Stimulated activated memory B cell treated with anti-CD40 and anti-IgM and Interleukin-4, amounts not matched to agents 10 μg/mL and 1 μg/mL and 100 μg/mL, for 72 hours (primary cell): ENCODE measurements at places on chromosomes 5 and 9.

DNA sequence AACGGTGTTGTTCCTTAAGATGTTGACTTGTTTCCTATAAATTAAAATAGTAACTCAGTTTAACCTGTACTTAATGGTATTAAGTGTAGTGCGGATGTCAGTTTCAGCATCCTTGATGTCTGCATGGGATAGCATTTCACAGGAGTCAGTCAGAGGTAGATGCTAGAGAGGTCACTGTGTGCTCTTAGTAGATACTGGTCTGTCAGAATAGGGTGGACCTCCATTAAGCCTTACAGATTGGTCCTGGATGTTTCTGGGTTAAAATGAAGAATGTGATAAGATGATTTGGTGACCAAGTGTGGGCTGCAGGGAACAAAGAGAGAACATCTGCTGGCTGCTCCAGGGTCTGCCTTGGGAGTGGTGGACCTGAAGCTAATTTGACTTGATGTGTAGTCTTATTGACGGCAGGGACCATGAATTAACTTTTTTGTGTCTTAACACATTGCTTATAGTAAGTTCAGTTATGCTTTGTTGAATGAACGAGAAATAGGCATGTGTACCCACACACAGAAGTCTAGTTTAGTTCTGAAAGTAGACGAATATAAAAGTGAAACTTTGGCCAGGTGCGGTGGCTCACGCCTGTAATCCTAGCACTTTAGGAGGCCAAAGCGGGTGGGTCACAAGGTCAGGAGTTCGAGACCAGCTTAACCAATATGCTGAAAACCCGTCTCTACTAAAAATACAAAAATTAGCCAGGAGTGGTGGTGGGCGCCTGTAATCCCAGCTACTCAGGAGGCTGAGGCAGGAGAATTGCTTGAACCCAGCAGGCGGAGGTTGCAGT, 12.5 kb downstream of the RAB24 start:
- ATAC-seq, result peak; percentile 77

- peak; percentile 20 for ATAC-seq
Observed at GRCh38 chr9:77648234-77649108, at the start of gene GNA14. Gene GNA14, minus strand, starts transcription at chr9:77648322. Its CDS starts 529 bp downstream, at chr9:77647793.

GRCh38 chr9:104915049-104915448, 12.9 kb downstream of the ABCA1 start:
- ATAC-seq, result no peak

GRCh38 chr5:95283761-95284571, 928 bp downstream of the MCTP1 start:
- peak; percentile 69 for ATAC-seq

DNA sequence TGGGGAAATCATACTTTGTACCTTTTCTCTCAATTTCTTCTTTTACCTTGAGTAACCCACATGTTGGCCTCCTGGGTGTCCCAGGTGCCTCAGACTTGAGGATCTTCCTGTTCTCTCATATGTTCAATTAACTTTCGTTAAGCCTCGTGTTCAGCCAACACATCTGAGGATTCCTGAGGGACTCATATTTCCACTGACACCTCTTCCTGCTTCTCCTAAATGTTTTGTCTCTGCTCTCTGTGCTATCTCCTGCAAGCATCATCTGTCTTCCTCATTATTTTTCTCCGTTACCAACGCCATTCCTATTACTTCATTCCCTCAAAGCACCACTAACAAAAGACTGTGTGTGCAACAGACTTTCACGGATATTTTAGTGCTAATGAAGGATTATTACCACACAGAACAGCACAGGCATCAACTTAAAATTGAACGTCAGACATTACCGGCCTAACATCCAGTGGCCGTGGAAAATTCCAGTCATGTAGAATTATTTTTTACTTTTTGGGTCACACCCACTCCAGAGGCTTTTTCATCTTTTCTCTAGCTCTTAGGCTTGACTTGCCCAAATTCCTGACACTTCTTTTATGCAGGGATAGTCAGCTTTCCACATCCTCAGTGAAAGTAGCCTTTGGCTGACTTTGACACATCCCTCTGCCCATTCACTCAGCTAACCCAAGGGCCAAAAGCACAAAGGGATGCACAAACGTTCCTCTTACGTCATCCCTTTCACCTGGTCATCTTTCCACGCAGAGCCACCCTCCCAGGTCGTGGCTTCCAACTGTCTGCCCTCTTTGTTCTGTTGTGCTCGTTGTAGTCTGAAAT, 46.0 kb upstream of the OSMR start:
- no peak for ATAC-seq

GRCh38 chr9:126292736-126293521, 33.7 kb upstream of the MVB12B start:
- ATAC-seq, result no peak

GRCh38 chr5:16733331-16734006, 116.7 kb upstream of the RETREG1 start:
- no peak for ATAC-seq

GRCh38 chr5:118857700-118858099, 130.6 kb downstream of the DTWD2 start:
- no peak for ATAC-seq

DNA sequence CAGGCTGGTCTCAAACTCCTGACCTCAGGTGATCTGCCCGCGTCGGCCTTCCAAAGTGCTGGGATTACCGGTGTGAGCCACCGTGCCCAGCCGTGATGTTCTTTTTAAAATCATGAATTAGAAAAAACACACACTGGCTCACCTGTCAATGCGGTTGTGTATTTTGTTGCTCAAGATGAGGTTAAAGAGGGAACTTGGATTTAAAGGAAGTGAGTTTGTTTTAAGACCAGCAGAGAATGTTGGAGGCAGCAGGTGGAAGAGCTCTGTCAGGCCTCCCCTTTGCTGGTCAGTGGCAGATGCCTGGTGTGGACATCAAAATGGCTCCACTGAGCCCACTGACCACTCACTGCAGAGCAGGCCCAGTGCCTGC, 38.9 kb downstream of the WNK2 start:
- ATAC-seq, result no peak

- no peak for ATAC-seq
Observed at GRCh38 chr5:83687124-83687619, 33.5 kb downstream of the HAPLN1 start.

DNA sequence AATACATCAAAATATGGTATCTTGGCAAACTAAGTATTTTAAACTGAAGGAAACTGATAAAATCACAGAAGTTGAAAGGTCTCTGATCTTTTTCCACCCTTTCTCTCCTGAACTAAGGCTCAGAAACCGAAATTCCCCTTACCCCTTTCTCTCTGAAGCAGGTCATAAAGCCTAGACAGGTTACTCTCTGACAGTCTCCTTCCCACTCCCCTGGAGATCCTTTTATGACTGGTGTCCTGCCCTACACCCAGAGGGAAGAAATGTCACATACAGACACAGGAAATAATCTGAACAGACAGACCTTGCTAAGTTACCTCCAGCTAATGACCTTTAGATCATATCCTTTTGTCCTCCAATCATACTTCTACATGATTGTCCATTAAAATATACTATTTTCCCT, 127.4 kb downstream of the HCN1 start:
- ATAC-seq, result no peak

GRCh38 chr5:96219580-96220281, 213.3 kb downstream of the PCSK1 start:
- ATAC-seq, result no peak

- ATAC-seq, result no peak
Observed at GRCh38 chr9:68496356-68496755, 44.3 kb downstream of the TMEM252 start.

GRCh38 chr5:159567461-159567860, 237.2 kb upstream of the IL12B start:
- ATAC-seq, result no peak

DNA sequence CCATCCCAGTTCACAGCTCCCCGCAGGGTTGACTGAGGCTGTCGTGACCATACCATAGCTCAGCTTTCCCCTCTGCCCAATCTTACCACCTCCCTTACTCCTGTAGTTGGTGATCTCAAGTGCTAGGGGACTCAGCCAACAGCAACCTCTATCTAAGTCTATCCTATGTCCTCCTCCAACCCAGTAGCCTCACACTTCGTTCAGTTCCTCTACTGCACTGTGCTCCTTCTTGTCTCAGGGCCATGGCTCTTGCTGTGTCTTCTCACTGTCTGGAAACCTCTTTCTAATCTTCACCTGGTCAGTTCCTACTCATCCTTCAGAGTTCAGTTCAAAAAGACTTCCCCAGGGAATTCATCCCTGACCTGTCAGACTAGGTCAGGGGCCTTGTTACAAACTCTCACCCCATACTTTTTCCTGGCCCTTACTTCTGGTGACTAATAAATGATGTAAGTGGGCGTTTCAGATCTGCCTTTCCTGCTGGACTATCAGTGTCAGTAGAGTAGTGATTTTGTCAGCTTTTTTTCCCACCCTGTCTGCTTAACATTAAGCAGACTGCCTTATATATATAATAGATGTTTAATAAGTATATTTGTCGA, 53.6 kb upstream of the NR3C1 start:
- peak; percentile 27 for ATAC-seq

GRCh38 chr9:13956107-13956506, 357.8 kb downstream of the NFIB start:
- no peak for ATAC-seq

GRCh38 chr5:58681943-58682342, 99.1 kb downstream of the RAB3C start:
- ATAC-seq, result peak; percentile 59

- no peak for ATAC-seq
Observed at GRCh38 chr9:111102793-111103464, 64.7 kb upstream of the LPAR1 start.

DNA sequence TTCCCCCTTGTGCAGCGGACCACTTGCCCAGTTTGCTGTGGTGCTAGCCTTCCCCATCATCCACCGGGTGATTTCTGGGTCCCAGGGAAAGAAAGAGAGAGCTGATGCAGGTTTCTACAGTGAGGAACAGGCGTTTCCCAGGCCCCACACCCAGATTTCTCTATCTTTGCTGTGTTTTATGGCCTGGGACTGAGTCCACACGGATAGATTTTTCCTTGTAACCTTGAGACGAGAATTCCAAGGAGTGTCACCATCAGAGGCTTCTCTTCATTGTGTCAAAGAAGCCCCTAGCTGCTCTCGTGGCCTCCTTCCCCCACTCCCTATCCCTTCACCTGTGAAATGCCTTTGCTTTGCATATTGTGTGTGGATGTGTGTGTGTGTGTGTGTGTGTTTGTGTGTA, 21.2 kb upstream of the FGFR4 start:
- no peak for ATAC-seq

- no peak for ATAC-seq
Observed at GRCh38 chr9:14383294-14383693, 69.4 kb upstream of the NFIB start.

GRCh38 chr9:34656992-34657391, 5.0 kb downstream of the IL11RA start:
- ATAC-seq, result no peak

DNA sequence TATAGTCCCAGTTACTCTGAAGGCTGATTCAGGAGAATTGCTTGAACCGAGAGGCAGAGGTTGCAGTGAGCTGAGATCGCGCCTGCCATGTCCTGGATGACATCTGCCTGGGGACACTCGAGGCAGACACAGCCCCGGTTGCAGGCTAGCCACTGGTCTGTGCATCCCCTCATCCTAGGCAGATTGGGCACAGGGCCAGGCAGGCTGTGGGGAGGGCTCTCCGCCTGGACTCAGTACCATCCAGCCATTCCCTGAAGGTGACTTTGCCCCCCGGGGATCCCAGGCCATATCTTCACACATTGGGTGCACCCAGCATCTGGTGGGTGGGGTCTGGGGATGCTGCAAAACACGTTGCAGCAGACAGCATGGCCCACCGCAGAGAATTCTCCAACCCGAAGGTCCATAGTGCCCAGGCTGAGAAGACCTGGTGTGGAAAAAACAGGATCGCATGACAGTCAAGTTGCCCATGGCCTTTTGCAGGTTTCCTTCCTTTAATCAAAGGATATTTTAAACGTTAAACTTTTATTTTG, 50.9 kb upstream of the SUSD3 start:
- ATAC-seq, result no peak

GRCh38 chr5:33235824-33236223, 204.9 kb upstream of the TARS1 start:
- no peak for ATAC-seq

DNA sequence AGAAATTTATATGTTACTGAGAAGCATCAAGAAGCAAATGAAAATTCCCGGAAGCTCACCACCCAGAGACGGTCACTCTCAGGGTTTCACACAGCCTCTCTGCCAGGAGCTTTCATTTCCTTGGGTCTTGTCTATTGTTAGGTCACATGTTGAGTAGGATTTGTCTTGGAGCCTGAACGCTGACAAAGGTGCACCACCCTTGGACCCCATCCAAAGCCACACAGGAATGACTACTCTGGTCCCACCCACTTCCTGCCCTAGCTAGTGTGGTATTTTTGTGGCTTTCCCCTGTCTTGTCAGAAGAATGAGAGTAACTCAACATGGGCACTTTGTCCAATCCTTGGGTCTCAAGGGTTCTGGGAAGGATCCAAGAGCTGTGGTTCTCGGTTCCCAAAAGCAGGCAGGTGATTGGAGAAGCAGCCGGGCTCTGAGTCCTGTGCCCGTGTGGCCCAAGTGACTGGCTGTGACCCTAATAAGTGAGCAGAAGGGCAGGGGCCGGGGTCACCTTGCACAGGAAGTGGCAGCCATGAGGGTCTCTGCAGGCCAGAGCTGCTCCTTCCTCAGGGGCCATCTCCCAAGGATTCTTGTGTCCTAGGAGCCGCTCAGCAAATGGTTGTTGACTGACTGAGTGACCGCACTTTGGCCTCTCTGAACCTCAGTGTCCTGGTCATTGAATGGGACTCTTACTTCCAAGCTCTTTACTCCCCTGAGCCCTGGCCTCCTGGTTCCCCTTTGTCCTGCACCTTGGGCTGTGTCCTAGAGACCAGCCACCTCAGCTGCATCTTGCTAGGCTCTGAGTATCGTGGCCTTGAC, 6.9 kb downstream of the FGD3 start:
- peak; percentile 73 for ATAC-seq

- ATAC-seq, result no peak
Observed at GRCh38 chr5:31317665-31318064, 124.2 kb downstream of the CDH6 start.

DNA sequence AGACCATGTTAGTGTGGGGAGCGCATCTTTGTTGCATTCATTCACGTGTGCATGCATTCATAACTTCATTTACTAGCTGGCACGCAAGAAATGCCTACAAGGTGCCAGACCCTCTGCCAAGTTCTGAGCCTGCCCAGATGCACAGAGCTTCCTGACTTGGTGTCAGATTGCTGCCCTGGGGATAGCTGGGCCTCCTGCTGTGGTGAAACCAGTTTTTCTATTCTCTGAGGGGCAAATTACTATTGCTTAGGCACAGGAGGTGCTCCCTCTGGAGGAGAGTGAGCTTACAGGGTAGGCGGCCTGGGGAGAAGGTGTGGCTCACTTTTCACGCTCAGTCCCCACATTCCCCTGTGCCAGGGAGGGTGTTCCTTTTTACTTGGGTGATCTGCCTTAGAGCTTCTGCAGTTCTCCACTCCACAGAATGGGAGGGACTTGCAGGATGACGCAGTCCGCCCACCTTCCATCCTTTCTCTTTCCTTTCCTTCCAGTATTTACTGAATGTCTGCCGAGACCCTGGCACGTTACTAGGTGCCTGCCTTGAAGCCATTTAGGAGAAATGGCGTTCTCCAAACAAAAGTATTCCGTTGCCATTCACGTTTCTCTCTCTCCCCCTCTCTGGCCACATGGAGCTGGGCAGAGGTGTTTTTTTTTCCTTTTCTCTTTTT, 27.9 kb upstream of the CTNNA1 start:
- no peak for ATAC-seq
